ENCODE measurements at places on chromosomes 13 and 19. TPM values are rescaled to one million over a fixed set of nuclear protein-coding genes. Genes with fewer than 3 reads are reported as not detected.

DNA sequence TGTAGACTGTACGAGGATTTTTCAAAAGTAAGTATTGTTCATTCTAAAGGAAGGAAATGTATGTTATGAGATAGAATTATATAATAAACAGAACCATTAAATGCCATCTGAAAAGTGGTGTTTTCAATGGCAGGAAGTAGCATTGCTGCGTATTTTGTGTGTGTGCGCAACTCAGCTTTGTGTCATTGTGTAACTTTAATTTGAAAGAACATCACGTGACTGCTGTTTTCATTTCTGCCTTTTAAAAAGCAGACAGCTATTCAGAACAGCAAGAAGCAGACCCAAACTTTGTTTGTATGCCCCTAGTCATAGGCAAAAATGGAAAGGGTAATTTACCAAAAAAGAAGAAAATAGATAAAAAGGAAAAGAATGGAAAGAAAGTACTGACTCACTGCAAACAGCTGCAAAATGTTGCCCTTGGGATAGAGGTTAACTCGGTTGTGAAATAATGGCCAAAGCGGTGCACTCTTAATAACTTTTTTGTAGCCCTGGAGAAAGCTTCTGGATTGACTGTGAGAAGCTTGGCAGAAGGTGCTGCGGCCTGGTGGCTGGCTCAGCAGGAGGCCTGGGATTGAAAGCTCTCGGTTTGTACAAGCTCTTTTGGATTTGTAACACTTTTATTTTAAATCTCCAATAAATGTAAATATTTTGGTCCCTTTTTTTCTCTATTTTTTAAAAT, 97.3 kb downstream of the GGACT start:
- DNase-seq = peak; percentile 63
- no peaks in the 10 kb centered on the region for H3K27me3 ChIP-seq
- H3K4me3 ChIP-seq = no peak overlapping the region
- H3K4me1 ChIP-seq = peaks cover 2% of the 10 kb centered on the region
- H3K36me3 ChIP-seq = no peaks in the 10 kb centered on the region

DNA sequence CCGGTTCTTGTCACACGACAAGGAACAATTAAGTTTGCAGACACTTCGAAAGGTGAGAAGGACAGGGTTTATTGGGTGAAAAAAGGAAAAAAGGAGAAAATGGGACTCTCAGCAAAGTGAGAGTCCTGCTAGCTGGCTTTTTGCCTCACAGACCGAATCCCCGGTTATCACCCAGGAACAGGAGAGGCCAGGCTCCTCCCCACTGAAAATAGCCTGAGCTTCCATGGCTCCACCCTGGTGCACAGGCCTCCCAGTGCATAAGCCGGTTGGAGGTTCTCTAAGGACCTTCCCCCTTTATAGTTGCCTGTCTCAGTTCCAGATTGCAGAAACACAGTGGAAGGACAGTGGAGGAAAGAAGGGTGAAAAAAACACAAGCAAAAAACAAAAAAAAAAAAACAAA, 571.7 kb downstream of the KCTD12 start:
- H3K36me3 ChIP-seq = no peaks in the 10 kb centered on the region
- no peaks in the 10 kb centered on the region for H3K27me3 ChIP-seq
- H3K4me3 ChIP-seq = no peak overlapping the region
- peaks cover 3% of the 10 kb centered on the region for H3K4me1 ChIP-seq

DNA sequence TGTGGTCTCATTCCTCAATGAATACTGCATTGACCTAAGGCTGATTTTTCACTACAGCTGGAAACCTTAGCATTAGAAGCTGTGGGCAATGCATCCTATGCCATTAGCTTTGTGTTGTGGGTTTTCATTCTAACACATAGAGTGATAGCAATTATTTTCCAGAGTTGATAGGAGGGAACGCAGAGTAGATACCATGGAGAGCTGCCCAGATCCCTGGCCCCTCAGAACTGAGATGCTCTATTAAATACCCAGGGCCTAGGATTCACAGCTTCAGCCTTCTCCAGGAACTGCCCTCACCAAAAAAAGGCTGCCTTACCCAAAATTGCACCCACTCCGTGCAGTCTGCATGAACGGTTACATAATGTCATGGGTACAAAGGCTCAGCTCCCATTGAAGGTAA, 444.4 kb downstream of the SUCLA2 start:
- H3K36me3 ChIP-seq = no peaks in the 10 kb centered on the region
- no peaks in the 10 kb centered on the region for H3K4me1 ChIP-seq
- DNase-seq = no peak

GRCh38 chr19:4908360-4908759, 941 bp upstream of the UHRF1 start:
- no peak for DNase-seq
- H3K36me3 ChIP-seq = no peaks in the 10 kb centered on the region
- H3K27ac ChIP-seq = no peak overlapping the region
- peaks cover 18% of the 10 kb centered on the region for H3K4me1 ChIP-seq
- no peaks in the 10 kb centered on the region for H3K27me3 ChIP-seq

DNA sequence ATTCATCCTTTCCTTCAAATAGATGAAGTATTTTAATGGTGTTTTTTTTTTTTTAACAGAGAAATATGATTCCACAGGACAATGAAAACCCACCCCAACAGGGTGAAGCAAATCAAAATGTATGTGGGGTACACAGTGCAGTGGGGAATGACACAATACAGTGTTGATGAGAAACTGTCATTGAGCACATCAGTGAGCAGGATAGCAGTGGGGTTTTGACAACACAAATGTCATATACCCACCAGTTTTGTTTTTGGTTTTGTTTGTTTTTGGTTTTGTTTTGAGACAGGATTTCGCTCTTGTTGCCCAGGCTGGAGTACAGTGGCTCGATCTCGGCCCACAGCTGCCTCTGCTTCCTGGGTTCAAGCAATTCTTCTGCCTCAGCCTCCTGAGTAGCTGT, 29.2 kb downstream of the ZNF844 start:
- H3K36me3 ChIP-seq = 0 out of 2 replicates have a peak, but pooled peaks cover 3% of the 10 kb centered on the region
- no peak for DNase-seq
- H3K4me3 ChIP-seq = no peak overlapping the region
- H3K4me1 ChIP-seq = 0 out of 2 replicates have a peak, but pooled peaks cover 2% of the 10 kb centered on the region

DNA sequence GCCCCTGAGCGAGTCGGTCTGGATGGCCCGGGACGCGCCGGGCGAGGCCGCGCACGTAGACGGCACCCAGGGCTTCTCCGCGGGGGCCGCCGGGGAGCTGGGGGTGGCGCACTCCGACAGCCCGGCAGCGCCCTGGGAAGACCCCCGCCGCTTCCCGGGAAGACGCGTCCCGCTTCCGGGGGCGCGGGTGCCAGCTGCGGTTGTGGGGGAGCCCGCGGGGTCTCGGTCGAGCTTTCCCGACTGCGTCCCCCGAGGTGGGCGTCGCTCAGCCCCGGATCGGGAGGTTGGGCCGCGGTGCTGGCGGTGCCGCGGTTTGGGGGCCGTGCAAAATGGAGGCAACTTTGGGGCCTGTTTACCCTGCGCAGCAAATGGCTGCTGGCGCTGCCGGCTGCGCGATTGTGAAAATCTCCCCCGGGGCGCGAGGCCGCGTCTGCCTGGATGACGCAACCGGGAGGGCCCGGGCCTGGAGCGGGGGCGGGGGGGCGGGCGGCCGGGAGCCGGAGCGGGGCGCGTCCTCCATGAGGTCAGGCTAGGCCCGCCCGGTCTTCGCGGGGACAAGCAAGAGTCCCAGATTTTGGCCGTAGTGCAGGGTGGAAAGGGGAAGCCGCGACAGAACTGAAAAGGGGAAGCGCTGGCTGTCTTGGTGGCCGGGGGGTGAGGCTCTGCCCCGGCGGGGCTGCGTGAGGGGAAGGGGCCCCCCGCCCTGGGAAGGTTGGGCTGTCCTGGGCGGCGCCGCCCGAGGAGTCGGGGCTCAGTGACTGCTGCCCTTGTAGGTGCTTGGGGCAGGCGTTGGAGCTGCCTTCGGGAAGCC, 11.3 kb downstream of the PEAK3 start:
- peaks cover 30% of the 10 kb centered on the region for H3K36me3 ChIP-seq
- no peaks in the 10 kb centered on the region for H3K27me3 ChIP-seq
- H3K4me3 ChIP-seq = peak overlapping the region; percentile 71
- DNase-seq = peak; percentile 84

DNA sequence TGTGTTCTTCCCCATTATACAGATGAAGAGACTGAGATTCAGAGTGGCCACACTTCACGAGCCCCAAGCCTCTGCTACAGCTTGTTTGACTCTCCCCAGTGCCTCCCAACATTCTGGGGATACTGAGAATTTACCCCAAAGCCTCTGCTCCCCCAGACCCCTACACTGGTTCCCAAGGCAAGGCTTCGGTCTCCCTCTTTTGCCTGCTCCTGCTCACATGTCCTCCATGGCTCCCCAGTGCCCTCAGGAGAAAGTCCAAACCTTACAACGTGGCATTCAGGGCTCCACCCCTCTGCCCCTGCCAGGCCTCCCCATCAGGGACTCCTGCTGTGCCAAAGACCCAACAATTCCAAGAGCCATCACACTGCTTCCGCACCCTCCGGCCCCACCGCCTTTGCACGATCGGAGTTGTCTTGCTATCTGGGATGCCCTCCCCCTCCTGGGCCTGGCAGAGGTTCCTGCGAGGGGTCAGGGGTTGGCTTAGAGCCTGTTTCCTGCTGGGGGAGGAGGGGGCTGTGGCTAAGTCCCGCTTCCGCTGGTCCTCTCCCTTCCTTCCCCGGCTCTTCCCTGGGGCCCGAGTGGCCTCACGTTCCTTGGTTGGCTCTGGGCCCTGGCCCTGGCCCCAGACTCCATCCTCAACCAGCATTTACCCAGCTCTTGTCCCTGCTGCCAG, 15.4 kb downstream of the GTPBP3 start:
- no peak for DNase-seq
- no peaks in the 10 kb centered on the region for H3K36me3 ChIP-seq
- H3K27ac ChIP-seq = no peak overlapping the region
- H3K4me1 ChIP-seq = 0 out of 2 replicates have a peak, but pooled peaks cover 2% of the 10 kb centered on the region
- H3K4me3 ChIP-seq = no peak overlapping the region

GRCh38 chr13:25455146-25455545, 83.4 kb downstream of the ATP8A2 start:
- H3K27ac ChIP-seq = no peak overlapping the region
- DNase-seq = no peak
- no peaks in the 10 kb centered on the region for H3K36me3 ChIP-seq
- H3K27me3 ChIP-seq = no peaks in the 10 kb centered on the region

GRCh38 chr13:31733066-31733465, 6.3 kb upstream of the RXFP2 start:
- H3K27ac ChIP-seq = no peak overlapping the region
- 0 out of 2 replicates have a peak overlapping the region, but pooled peaks have one; percentile 10 for H3K4me3 ChIP-seq
- H3K27me3 ChIP-seq = peaks cover 5% of the 10 kb centered on the region
- H3K4me1 ChIP-seq = no peaks in the 10 kb centered on the region
- DNase-seq = peak; percentile 40

GRCh38 chr19:16326401-16327168, 2.0 kb downstream of the KLF2 start:
- H3K4me3 ChIP-seq = peak overlapping the region; percentile 96
- DNase-seq = no peak
- H3K4me1 ChIP-seq = peaks cover 19% of the 10 kb centered on the region
- no peaks in the 10 kb centered on the region for H3K27me3 ChIP-seq

- 0 out of 2 replicates have a peak, but pooled peaks cover 2% of the 10 kb centered on the region for H3K27me3 ChIP-seq
- no peaks in the 10 kb centered on the region for H3K4me1 ChIP-seq
- H3K27ac ChIP-seq = no peak overlapping the region
- no peaks in the 10 kb centered on the region for H3K36me3 ChIP-seq
- no peak overlapping the region for H3K4me3 ChIP-seq
Observed at GRCh38 chr13:36717966-36718545, 44.2 kb downstream of the SERTM1 start.

DNA sequence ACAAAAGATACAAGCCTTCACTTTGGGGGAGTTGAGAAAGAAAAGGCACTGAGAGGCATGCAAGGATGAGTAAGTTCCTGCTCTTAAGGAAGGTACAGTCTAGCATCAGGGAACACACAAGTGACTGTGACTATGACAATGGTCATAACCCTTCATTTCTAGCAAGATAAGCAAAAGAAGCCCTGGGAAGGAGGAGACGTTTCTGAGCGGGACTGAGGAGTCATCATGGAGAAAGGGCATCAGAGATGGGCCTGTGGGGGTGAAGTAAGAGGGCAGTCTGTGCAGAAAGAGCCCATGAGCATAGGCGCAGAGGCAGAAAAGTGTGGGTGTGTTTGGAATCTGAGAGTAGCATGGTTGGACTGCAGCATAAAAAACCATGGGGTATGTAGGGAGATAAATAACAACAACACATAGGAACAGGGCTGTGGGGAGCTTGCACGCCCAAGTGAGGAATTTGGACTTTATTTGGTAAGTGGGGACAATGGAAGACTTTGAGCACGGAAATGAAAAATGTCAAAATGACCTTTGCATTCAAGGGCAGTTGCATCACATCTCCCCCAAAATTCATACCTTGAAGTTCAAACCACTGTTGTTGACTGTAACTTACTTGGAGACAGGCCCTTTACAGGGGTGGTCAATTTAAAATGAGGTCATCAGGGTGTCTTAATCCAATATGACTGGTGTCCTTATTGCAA, 86.7 kb downstream of the MBNL2 start:
- H3K36me3 ChIP-seq = peaks cover 1% of the 10 kb centered on the region
- H3K27ac ChIP-seq = peak overlapping the region; percentile 75
- H3K4me3 ChIP-seq = no peak overlapping the region
- H3K27me3 ChIP-seq = no peaks in the 10 kb centered on the region

DNA sequence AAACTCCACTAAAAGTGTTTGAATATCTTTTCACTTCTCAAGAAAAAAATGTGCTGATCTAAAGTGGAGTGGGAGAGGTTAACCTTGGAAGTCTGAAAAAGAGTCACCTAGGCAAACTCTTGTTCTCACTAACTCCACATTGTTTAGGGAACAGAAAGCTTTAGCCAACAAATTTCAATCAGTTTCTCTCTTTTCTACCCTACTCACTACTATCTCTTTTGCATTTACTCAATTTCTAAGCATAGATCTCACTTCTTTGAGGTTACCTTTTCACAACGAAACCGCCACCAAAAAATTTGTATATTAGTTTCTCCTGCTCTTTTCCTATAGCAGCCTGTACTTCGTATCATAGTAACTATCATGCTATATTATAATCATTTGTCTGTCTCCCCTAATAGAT, 6.3 kb downstream of the NHLRC3 start:
- DNase-seq = no peak
- no peaks in the 10 kb centered on the region for H3K4me1 ChIP-seq
- H3K4me3 ChIP-seq = no peak overlapping the region

The DPF1 gene
- total RNA-seq = 4.2 TPM

The LILRB4 gene
- total RNA-seq = not detected

The IQCN gene
- total RNA-seq = 0.18 TPM

The CDC34 gene
- total RNA-seq = 35.7 TPM

The PGLYRP1 gene
- not detected for total RNA-seq

The CD79A gene
- not detected for total RNA-seq

The ZNF14 gene
- total RNA-seq = 5.4 TPM
